ENCODE measurements at places on chromosomes 5 and 9. TPM values are rescaled to one million over a fixed set of nuclear protein-coding genes. Genes with fewer than 3 reads are reported as not detected.

DNA sequence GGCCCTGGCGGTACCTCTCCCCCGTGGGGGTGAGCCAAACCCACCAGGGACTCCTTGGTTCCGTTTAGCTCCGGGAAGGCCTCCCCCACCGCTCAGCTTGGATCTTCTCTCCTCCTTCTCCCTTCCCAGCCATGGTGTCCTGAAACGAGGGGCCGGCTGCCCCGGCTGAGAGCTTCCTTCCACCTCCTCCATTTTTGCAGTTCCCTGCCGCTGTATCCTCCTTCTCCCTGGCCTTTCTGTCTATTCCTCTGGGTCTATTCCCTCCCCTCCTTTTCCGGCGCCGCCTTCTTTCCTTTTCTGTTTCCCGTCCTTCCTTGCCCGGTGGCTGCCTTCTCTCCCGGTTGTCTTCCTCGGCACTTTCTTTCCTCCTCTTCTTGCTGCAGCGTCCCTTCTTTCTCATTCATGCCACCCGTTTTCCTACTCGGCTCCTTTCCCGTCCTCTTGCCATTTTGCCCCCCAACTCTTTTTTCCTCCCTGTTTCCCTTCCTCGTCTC lies 110.4 kb downstream of the LIFR start:
- DNase-seq: no peak

PITX1 gene
- not detected for total RNA-seq

GRCh38 chr9:114957558-114957957 lies 27.2 kb upstream of the TNFSF8 start:
- DNase-seq: no peak

GRIN3A gene
- total RNA-seq: not detected

GRCh38 chr5:121503111-121503840 lies 348.4 kb upstream of the FTMT start:
- DNase-seq: no peak

Data from CD8-positive, alpha-beta memory T cell (primary cell).